ENCODE measurements at places on chromosomes 3 and 15. TPM values are rescaled to one million over a fixed set of nuclear protein-coding genes. Genes with fewer than 3 reads are reported as not detected.

Gene P2RY1
- 2.1 TPM for total RNA-seq

Gene COLQ
- total RNA-seq, result 1.6 TPM

Gene ARL14
- not detected for total RNA-seq

Gene FANCD2OS
- total RNA-seq, result not detected

Gene IL17RD
- total RNA-seq, result 0.07 TPM

Gene FAM81A
- total RNA-seq, result 0.69 TPM

Gene EPHB1
- total RNA-seq, result 0.71 TPM

Gene SNURF
- total RNA-seq, result 8.8 TPM

Gene FANCI
- total RNA-seq, result 184 TPM

Gene CD200
- 63.3 TPM for total RNA-seq

Gene ACOX2
- not detected for total RNA-seq

Gene STARD5
- total RNA-seq, result 4.5 TPM

Gene GOLGA8G
- total RNA-seq, result not detected

Gene GALK2
- 29.8 TPM for total RNA-seq

Gene CBLB
- 152 TPM for total RNA-seq

Gene SAMMSON
- not detected for total RNA-seq

Gene PTX3
- not detected for total RNA-seq

Gene CLDN18
- total RNA-seq, result not detected

Gene GOLGA6L1
- not detected for total RNA-seq

Gene CNTN4
- not detected for total RNA-seq

Gene ZNF35
- total RNA-seq, result 2.9 TPM

Gene TMOD3
- total RNA-seq, result 64.3 TPM

Gene LMAN1L
- 0.32 TPM for total RNA-seq

Gene IGDCC3
- not detected for total RNA-seq

Gene CFAP20DC
- 1.6 TPM for total RNA-seq

Gene CERS3
- 0.09 TPM for total RNA-seq

Gene CAMK2N2
- total RNA-seq, result 0.18 TPM

Gene CRBN
- 40.6 TPM for total RNA-seq

Gene OIP5
- total RNA-seq, result 16.1 TPM

Gene ACVR2B
- total RNA-seq, result 10.3 TPM

Gene PRTG
- 0.83 TPM for total RNA-seq

Measured in activated T-helper 2 cell treated with anti-CD3 and anti-CD28 coated beads, Interferon-gamma antibody, Interleukin-2, Interleukin-4, amounts not matched to agents 10 μg/mL and 5 μg/mL and 100 μg/mL, durations not matched to agents 14 hours and 24 hours and 36 hours (primary cell).